Daoy (cell line): ENCODE measurements at places on chromosomes 16 and 17. TPM values are rescaled to one million over a fixed set of nuclear protein-coding genes. Genes with fewer than 3 reads are reported as not detected.

MPP3 gene
- 9.0 and 17.7 TPM in 2 replicates for total RNA-seq

MFAP4 gene
- 0.24 and 0.69 TPM in 2 replicates for total RNA-seq

NLRC3 gene
- total RNA-seq: 0.06 and 0.21 TPM in 2 replicates

ULK2 gene
- total RNA-seq: 6.9 and 7.2 TPM in 2 replicates

GNAO1 gene
- 3.0 and 5.8 TPM in 2 replicates for total RNA-seq

ATXN7L3 gene
- 23.6 and 41.2 TPM in 2 replicates for total RNA-seq
